ENCODE measurements at places on chromosomes 12 and 14.

- DNase-seq = no peak
- no peak overlapping the region for H3K27ac ChIP-seq
- H3K36me3 ChIP-seq = no peaks in the 10 kb centered on the region
- peaks cover 8% of the 10 kb centered on the region for H3K4me1 ChIP-seq
- H3K27me3 ChIP-seq = no peaks in the 10 kb centered on the region
These were observed 231.8 kb upstream of the AMIGO2 start for GRCh38 chr12:47311568-47311967.

DNA sequence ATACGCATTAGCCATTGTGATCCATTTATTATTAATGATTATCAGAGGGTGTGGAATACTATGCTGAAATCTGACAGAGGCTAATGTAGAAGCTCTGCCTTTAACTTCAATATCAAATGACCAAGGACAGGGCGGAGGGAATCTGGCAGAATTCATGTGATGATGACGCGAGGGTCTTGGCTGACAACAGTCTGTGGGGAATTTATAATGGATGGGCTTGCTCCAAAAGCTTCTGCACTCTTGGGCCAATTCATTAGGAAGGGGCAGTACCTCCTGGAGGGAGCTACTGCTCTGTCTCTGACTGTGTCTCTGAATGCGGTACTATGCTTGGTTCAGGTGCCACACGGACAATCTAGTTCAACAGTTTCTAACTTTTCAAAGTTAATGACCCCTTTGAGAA lies 46.2 kb downstream of the GALNT8 start:
- no peaks in the 10 kb centered on the region for H3K4me1 ChIP-seq
- no peaks in the 10 kb centered on the region for H3K36me3 ChIP-seq
- no peak overlapping the region for H3K4me3 ChIP-seq
- H3K27me3 ChIP-seq = peaks cover 3% of the 10 kb centered on the region
- H3K27ac ChIP-seq = no peak overlapping the region

DNA sequence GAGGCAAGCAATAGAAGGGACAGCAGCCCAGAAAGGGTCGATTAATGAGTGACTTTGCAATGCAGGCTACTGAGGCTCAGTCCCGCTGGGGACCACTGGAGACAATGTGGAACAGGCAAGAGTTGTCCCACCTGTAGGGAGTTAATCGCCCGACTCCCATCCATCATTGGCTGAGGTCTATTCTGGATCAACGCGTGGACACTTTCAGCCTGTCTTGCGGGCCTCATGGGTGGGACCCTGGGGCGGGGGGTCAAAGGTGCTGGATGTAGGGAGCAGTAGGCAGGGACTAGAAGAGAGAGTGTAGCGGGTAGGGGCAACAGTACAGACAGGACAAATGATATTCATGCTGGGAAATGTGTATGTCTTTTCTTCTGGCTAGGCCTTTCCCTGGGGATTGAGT lies 6.1 kb downstream of the IFI27L2 start:
- no peaks in the 10 kb centered on the region for H3K27me3 ChIP-seq
- no peaks in the 10 kb centered on the region for H3K36me3 ChIP-seq
- H3K27ac ChIP-seq = no peak overlapping the region
- peaks cover 2% of the 10 kb centered on the region for H3K4me1 ChIP-seq

DNA sequence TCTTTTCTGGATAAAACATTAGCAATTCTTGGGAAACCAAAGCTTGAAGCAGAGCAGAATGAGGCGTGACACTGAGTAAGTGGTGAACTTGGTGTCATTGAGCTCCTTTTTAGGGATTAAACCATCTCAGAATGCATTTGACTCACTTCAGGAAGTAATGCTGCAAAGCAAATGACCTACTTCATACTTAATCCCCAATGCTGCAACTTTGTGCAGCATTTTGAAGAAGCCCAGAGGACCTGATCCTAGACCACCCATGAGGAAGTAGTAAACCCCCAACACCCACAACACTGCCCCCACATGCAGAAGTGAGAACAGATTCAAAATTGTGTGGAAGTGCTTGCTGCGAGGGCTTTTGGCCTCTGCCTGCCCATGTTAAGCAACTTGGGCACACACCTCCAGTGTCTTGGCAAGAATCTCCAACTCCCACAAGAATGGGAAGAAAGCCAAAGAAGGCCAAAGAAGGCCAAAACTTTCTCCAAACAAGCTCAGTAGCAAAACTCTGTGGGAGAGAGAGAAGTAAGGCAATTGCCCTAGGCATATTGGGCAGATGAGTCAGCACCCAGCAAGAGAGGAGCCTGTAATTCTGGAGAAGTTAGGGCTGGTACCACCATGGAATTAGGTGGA lies 69.2 kb upstream of the ETV6 start:
- H3K27ac ChIP-seq = no peak overlapping the region
- no peak overlapping the region for H3K4me3 ChIP-seq
- no peaks in the 10 kb centered on the region for H3K36me3 ChIP-seq

DNA sequence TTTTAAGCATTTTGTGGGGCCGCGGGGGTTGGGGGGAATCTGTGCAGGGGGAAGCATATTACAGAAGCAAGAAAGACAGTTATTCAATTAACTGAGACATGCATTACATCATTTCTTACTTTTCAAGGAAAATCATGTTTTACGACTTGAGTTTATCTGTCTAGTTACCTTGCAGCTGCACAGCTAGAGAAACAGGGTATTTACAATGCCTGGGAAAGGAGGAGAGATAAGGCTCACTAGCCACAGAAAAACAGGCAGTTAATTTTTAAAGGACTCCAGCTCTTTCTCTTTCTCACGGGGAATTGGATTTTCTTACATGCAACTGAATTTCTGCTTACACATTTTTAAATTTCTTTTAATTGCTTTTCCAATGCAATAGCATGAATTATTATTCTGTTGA lies 22.2 kb downstream of the FCF1 start:
- no peak for DNase-seq
- no peaks in the 10 kb centered on the region for H3K27me3 ChIP-seq
- H3K4me1 ChIP-seq = no peaks in the 10 kb centered on the region
- H3K4me3 ChIP-seq = no peak overlapping the region
- no peak overlapping the region for H3K27ac ChIP-seq

DNA sequence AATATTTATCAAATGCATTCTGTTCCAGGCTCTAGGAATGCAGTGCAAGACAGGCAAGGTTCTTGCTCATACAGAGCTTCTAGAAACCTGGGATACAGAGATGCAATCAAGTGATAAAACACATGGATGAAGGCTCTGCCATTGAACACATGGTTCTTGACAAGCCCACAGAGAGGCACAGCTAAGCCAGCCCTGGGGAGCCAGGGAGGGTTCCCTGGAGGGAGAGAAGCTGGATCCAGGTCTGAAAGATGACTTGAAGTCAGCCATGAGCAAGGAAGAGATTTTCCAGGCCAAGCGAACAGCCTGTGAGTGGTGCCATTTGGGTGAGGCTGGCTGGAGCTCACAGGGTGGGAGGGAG lies 66.2 kb downstream of the IRF2BPL start:
- no peak for DNase-seq
- no peaks in the 10 kb centered on the region for H3K36me3 ChIP-seq
- H3K4me1 ChIP-seq = peaks cover 57% of the 10 kb centered on the region
- no peaks in the 10 kb centered on the region for H3K27me3 ChIP-seq
- peak overlapping the region; percentile 89 for H3K4me3 ChIP-seq

- no peak for DNase-seq
- no peak overlapping the region for H3K4me3 ChIP-seq
- no peaks in the 10 kb centered on the region for H3K36me3 ChIP-seq
- H3K27me3 ChIP-seq = no peaks in the 10 kb centered on the region
These were observed 77.7 kb downstream of the FLRT2 start for GRCh38 chr14:85607651-85608081.

- no peak overlapping the region for H3K27ac ChIP-seq
- H3K27me3 ChIP-seq = peaks cover 4% of the 10 kb centered on the region
- peaks cover 5% of the 10 kb centered on the region for H3K36me3 ChIP-seq
- no peak overlapping the region for H3K4me3 ChIP-seq
- peak; percentile 33 for DNase-seq
These were observed 4.0 kb downstream of the P2RX2 start for GRCh38 chr12:132622437-132623071.

- H3K27ac ChIP-seq = no peak overlapping the region
- H3K36me3 ChIP-seq = no peaks in the 10 kb centered on the region
- no peaks in the 10 kb centered on the region for H3K27me3 ChIP-seq
- H3K4me3 ChIP-seq = no peak overlapping the region
These were observed 57.7 kb downstream of the MVK start for GRCh38 chr12:109631302-109631701.

- no peak overlapping the region for H3K4me3 ChIP-seq
- no peak overlapping the region for H3K27ac ChIP-seq
- H3K27me3 ChIP-seq = no peaks in the 10 kb centered on the region
- no peaks in the 10 kb centered on the region for H3K36me3 ChIP-seq
- no peak for DNase-seq
These were observed 35.9 kb downstream of the TRIM9 start for GRCh38 chr14:51059032-51059431.

DNA sequence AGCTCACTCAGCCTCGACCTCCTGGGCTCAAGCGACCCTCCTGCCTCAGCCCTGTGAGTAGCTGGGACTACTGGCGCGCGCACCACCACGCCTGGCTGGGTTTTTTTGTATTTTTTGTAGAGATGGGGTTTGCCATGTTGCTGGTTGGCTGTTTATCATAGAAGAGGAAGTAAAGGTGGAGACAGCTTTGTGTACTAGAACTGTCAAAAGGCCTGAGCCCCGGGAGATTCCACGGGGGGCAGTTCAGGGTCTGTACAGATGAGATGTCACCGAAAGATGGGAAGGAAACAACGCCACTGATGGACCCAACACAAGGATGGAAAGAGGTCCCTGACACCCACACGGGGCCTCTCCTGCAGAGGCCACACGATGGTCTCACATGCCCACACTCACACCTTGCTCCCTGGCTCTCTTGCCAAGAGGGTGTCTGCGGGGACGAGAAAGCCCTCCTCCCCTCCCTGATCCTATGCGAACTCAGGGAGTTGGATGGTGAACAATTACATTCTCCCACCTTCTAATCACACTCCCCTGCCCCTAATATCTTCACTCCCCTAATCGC lies 66.6 kb downstream of the KDM2B start:
- H3K27ac ChIP-seq = peak overlapping the region; percentile 11
- peaks cover 60% of the 10 kb centered on the region for H3K36me3 ChIP-seq
- peaks cover 10% of the 10 kb centered on the region for H3K4me1 ChIP-seq
- no peak overlapping the region for H3K4me3 ChIP-seq

GRCh38 chr12:104790296-104791125 lies 167.6 kb downstream of the SLC41A2 start:
- H3K4me1 ChIP-seq = no peaks in the 10 kb centered on the region
- peak; percentile 13 for DNase-seq
- no peaks in the 10 kb centered on the region for H3K36me3 ChIP-seq
- H3K27me3 ChIP-seq = no peaks in the 10 kb centered on the region
- no peak overlapping the region for H3K27ac ChIP-seq

GRCh38 chr12:6061660-6062059 lies 62.8 kb downstream of the VWF start:
- H3K27me3 ChIP-seq = no peaks in the 10 kb centered on the region
- H3K4me3 ChIP-seq = no peak overlapping the region
- peaks cover 4% of the 10 kb centered on the region for H3K4me1 ChIP-seq
- no peak for DNase-seq
- H3K36me3 ChIP-seq = no peaks in the 10 kb centered on the region

GRCh38 chr14:65308536-65308935 lies 104.0 kb upstream of the FUT8 start:
- no peak for DNase-seq
- H3K4me3 ChIP-seq = no peak overlapping the region
- peaks cover 2% of the 10 kb centered on the region for H3K4me1 ChIP-seq
- H3K27ac ChIP-seq = no peak overlapping the region

- DNase-seq = no peak
- H3K27ac ChIP-seq = no peak overlapping the region
These were observed 5.6 kb upstream of the FBRSL1 start for GRCh38 chr12:132484183-132484890.

DNA sequence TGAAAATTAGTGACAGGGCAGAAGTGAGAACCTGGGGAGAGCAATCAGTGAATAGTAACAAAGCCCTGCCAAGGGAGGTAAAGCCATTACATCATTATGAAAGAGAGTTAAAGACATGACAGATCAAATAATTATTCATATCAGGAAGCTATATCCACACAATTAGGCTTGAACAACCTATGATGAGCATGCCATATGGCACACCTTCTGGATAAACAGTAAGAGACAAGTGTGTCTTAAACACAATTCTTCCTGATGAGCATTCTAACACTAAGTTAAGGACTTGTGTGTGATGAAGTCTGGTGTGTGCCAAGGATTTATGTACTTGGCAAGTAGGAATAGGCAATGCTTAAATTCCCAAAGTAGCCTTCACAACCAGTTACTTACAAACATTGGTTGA lies 76.1 kb downstream of the GALNT4 start:
- no peaks in the 10 kb centered on the region for H3K4me1 ChIP-seq
- DNase-seq = no peak
- no peak overlapping the region for H3K27ac ChIP-seq
- H3K36me3 ChIP-seq = peaks cover 8% of the 10 kb centered on the region

- H3K27me3 ChIP-seq = no peaks in the 10 kb centered on the region
- H3K4me1 ChIP-seq = peaks cover 55% of the 10 kb centered on the region
- no peaks in the 10 kb centered on the region for H3K36me3 ChIP-seq
- peak; percentile 58 for DNase-seq
These were observed 21.9 kb upstream of the ZFP36L1 start for GRCh38 chr14:68814539-68815297.

DNA sequence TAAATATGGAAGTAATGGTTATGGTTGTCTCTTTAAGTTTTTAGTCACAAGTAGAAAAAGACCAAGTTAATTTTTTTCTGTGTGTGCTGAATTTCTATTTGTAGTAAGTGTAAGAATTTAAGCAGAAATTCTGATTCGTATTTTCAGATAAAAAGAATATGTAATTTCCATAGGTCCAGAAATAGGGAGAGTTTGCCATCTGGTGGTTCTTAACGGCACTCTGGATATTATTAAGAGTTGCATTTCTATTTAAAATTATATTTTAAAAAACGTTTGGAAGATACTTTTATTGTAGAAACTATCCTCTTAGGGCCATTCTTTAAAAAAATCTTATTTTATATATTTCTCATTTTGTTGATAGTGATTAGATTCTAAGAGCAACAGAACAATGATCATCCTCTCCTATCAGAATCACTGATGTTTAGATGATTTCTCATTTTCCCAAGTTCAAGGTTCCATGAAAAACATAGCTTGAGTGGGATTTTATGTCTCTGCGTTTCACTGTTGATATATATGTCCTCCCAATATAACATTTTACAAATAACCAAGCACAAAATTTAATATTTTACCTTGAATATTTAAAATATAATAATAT lies 88.3 kb downstream of the LRRK2 start:
- H3K27me3 ChIP-seq = no peaks in the 10 kb centered on the region
- H3K4me3 ChIP-seq = no peak overlapping the region
- H3K27ac ChIP-seq = no peak overlapping the region
- no peaks in the 10 kb centered on the region for H3K4me1 ChIP-seq
- no peaks in the 10 kb centered on the region for H3K36me3 ChIP-seq
- DNase-seq = peak; percentile 4

DNA sequence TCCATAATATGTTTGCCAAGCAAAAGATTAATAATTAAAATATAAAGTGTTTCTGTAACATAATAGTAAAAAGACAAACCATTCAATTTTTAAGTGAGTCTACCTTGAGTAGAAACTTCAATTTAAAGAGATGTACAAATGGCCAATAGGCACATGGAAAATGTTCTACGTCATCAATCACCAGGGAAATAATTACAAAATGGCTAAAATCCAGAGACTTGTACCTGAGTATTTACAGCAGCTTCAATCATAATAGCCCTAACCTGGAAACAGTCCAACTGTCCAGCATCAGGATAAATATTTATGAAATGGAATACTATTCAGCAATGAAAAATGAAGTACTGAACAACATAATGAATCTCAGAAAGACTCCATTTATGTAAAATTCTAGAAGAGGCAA lies 95.5 kb upstream of the FAR2 start:
- no peak for DNase-seq
- peaks cover 10% of the 10 kb centered on the region for H3K27me3 ChIP-seq
- no peaks in the 10 kb centered on the region for H3K4me1 ChIP-seq
- H3K36me3 ChIP-seq = no peaks in the 10 kb centered on the region
- H3K4me3 ChIP-seq = no peak overlapping the region
- no peak overlapping the region for H3K27ac ChIP-seq
